ENCODE measurements at places on chromosomes 4 and X.

DNA sequence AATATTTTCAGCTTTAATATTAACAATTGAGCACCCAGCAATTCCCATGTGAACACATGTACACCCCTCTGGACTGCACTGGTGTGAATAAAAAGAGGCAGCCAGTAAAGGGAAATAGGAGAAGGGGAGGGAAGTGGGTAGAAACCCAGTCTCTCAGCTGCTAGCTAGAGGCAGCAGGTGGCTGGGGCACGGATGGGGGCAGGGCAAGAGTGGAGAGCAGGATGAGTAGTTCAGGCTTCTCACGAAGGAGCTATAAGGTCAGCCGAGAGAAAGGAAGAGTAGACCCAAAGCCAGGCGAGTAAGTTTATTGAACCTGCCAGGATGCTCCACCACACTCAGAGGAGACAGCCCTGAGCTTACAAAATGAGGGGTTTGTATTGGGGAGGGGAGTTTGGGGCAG, 184.8 kb upstream of the MTMR8 start:
- no peak for DNase-seq

DNA sequence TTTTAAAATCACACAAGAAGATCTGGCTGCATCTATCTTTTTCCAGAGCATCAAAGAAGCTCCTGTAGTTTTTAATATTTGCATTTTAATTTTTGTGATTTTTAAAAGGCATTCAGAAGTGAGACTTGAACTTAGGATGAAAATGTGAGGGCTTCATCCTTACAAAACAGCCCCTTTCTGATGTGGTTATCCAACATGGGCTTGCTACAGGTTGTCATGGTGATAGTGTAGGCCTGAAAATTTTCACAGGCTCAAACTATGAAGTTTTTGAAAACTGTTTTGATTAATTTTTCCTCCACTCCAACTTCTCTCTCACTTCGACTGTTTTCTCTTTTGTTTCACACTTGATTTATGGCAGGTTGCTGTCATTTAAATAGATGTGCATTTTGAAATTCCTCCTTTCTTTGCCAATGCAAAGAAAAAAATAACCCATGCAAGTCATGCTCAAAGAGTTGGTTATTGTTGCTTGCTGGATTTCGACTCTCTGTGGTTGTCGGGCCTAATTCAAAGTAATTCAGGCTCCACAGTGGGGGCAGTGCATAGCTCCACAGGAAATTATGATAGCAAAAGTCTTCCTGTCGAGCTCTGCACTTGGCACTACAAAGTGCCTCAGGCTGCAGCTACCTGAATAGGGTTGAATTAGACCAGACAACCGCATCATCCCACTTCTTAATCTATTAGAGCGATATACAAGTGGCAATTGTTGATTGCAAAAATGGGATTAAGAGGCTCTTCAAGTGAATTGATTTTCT, 201.0 kb upstream of the GPR101 start:
- no peak for DNase-seq

GRCh38 chr4:186643501-186644310, 80.0 kb downstream of the FAT1 start:
- no peak for DNase-seq

DNA sequence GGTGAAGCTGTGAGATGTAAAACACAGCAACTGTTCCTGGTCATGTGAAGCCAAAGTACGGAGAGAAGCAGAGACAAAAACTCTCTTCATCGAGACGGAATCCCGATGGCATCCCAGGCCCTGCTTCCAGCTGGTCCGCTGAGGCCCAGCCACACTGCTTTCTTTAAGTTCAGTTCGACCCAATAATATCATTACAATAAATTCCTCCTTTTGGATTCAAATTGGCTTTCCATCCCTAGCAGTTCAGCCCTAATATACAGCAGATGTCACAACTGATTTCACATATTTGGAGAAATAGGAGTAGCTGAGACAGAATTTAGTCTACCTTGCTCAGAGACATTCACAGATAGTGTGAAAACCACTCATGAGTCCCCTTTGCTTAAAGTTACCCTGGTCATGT, 98.3 kb upstream of the SPRY1 start:
- DNase-seq = no peak

GRCh38 chr4:182695842-182696241, 221.3 kb downstream of the DCTD start:
- no peak for DNase-seq

- no peak for DNase-seq
Measured at GRCh38 chr4:159107203-159107925, 4.5 kb downstream of the RAPGEF2 start.

Measured in T-helper 17 cell (primary cell).